ENCODE measurements at places on chromosomes 7 and 10.

- no peak for DNase-seq
These were observed 182.1 kb upstream of the GALNT17 start for GRCh38 chr7:70949862-70950261.

DNA sequence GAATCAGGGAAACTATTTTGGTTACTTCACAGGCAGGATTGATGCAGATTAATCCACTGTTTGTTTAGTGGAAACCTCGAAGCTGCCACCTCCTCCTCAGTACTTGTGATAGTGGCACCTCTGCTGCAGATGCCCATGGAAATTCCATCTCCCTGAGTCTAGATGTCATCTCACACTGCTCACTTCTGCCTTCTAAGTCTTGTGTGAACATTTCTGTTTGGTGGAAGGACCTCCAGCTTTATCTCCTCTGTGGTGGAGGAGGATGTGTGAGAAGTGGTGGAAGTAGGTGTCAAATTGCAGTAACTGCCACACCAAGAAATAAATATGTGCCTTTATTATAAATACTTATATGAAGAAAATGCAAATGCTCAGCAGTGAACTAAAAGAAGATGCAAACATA lies 25.8 kb upstream of the GPR141 start:
- DNase-seq: no peak

DNA sequence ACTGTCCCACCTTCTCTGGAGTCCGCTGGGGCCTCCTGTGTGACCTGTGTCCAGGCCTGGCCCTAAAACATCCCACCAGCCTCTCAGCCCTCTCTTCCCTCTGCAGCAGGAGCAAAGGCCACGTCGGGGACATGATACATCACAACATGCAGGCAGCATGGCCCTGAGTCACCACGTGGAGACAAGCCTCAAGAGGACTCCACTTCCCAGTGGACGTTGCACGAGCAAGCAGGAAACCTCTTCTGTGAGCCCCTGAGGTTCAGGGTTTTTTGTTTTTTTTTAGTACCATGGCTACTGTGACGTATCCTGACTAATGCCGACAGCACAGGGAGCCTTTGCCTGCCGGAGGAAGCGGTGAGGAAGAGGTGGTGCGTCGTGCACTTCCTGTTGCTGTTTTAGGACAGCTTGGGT lies 165.9 kb downstream of the DNAJB6 start:
- no peak for DNase-seq

DNA sequence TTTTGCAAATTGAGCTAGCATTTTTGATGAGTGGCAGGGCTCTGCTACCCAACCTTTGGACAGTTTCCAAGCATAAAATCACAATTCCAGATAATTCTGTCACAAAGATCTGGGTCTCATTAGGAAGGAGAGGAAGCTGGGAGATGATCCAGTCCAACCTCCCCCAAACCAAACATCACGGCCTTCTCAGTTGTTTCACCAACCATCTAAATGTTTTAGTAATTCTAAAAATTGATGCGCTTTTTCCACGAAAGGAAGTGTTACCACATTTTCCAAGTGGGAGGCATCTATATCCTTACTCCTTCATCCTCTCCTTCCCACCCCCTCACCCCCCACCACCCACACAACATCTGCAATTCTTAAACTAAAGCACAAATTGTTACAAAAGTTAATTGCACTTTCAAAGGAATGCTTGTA lies 108.3 kb downstream of the EGFR start:
- no peak for DNase-seq
